Right atrium auricular region (tissue), 2 donors: ENCODE measurements at places on chromosomes 5 and 9.

DNA sequence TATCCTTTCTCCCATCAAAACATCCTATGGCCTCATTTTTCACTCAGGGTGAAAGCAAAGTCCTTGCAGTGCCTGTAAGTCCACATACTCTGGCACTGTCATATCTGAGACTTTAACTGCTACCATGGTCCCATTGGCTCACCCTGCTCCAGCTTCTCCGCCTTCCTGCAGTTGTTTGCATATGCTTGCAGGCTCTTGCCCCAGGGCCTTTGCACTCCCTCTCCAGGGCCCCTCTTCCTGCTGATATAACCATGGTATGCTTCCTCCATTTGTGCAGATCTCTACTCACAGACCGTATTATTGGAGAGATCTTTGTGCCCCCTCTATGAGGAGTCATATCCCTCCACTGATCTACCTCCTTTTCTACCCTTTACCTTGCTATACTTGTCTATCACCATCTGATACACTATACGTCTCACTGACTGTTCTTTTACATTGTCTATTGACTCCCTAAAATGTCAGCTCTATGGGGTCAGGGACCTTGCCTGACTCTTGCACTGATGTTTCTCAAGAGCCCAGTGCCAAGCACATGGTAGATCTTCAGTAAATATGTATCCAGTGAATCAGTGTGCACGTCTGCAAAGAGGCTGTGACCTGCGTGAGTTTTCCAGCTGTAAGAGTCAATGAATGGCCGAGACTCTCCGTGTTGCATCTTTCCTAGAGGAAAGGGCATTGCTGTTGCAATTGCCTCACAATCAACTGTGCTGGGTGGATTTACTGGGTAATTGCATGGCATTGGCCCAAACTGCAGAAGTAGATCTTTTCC, 81.7 kb upstream of the CPEB4 start:
- no peak overlapping the region for H3K4me3 ChIP-seq
- no peaks in the 10 kb centered on the region for H3K27me3 ChIP-seq
- DNase-seq: no peak
- H3K4me1 ChIP-seq: no peaks in the 10 kb centered on the region
- H3K27ac ChIP-seq: no peak overlapping the region

- H3K4me3 ChIP-seq: no peak overlapping the region
- no peaks in the 10 kb centered on the region for H3K36me3 ChIP-seq
- H3K27me3 ChIP-seq: no peaks in the 10 kb centered on the region
- no peak for DNase-seq
- no peaks in the 10 kb centered on the region for H3K4me1 ChIP-seq
Measured at GRCh38 chr5:123500471-123500870, 11.5 kb upstream of the CSNK1G3 start.

- H3K27ac ChIP-seq: no peak overlapping the region
- H3K4me3 ChIP-seq: no peak overlapping the region
- H3K36me3 ChIP-seq: no peaks in the 10 kb centered on the region
- H3K4me1 ChIP-seq: no peaks in the 10 kb centered on the region
- no peaks in the 10 kb centered on the region for H3K27me3 ChIP-seq
- DNase-seq: no peak
Measured at GRCh38 chr5:172303162-172303561, 19.6 kb upstream of the UBTD2 start.

DNA sequence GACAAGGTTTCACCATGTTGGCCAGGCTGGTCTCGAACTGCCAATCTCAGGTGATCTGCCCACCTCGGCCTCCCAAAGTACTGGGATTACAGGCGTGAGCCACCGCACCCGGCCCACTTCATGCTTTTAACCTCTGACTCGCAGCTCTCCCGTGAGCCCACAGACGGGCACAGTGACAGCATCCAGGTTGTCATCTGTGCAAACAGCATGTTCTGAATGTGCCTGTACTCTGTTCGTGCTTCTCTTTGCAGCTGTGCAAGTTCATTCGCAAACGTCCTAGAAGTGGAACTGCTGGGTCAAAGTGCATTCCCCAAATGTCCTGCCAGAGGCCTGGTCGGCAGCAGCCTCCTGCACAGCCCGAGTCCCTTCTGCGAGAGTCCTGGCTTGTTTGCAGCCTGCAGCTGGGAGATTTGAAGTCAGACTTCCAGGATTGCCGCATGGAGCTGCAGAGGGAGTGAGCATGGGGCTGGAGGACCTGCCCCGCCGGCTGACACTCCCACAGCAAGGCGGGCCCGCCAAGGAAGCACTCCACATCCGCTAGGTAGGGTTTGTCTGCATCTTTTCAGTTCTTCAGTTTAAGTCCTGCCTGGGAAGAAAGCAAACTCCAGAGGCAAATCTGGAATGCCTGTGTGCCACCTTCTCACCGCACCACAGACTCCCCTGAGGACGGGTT, 3.4 kb downstream of the BRD3OS start:
- no peak overlapping the region for H3K4me3 ChIP-seq
- H3K27me3 ChIP-seq: no peaks in the 10 kb centered on the region
- peaks cover 25% of the 10 kb centered on the region for H3K36me3 ChIP-seq
- H3K27ac ChIP-seq: no peak overlapping the region

GRCh38 chr9:16090907-16091629, 538.2 kb downstream of the CCDC171 start:
- no peaks in the 10 kb centered on the region for H3K4me1 ChIP-seq
- H3K4me3 ChIP-seq: no peak overlapping the region
- no peak overlapping the region for H3K27ac ChIP-seq
- H3K36me3 ChIP-seq: no peaks in the 10 kb centered on the region
- no peaks in the 10 kb centered on the region for H3K27me3 ChIP-seq
- no peak for DNase-seq

GRCh38 chr5:67960939-67961338, 254.6 kb upstream of the PIK3R1 start:
- peaks cover 7% of the 10 kb centered on the region for H3K4me1 ChIP-seq
- DNase-seq: no peak
- H3K27ac ChIP-seq: peak overlapping the region; percentile 74
- H3K27me3 ChIP-seq: no peaks in the 10 kb centered on the region

DNA sequence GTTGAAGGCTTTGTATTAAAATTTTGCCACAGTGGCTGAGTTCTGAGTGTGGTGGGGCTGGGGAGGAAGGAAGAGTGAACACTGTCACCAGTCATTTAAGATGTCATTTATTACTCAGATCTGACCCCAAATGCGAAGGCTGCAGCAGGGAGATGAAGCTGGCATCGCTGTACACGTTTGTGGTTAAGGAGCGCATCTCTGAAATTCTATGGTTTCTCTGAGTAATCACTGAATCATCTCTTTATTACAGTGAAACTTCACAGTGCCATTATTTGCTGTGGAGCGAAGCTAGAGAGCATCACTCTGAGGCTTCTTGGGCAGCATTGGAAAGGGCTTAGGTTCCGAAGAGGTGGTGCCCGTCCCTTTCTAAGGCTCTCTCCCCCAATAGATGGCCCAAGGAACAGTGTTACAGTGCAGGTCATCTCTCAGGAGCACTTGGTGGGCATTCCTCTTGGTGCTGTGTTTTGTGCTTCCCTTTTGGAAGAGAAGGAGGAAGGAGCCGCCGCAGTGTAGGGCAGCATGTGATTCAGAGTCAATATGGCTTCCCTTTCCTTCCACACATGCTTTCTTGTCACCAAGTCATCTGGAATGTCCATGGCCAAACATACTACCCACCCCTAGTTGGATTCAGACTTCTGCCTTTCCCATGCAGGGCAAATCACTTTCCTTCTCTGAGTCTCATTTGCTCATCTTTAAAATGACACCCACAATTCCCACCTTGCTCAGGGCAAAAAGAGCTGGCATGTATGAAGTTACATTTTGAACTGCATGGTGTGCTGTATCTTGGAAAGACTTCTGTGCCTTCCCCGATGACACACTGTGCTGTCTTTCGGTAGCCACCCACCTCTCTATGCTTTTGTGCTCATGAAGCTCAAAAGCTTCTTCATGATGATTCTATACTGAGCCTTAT, 9.3 kb upstream of the TEX48 start:
- H3K36me3 ChIP-seq: no peaks in the 10 kb centered on the region
- no peaks in the 10 kb centered on the region for H3K27me3 ChIP-seq
- H3K4me1 ChIP-seq: no peaks in the 10 kb centered on the region
- no peak for DNase-seq
- H3K4me3 ChIP-seq: no peak overlapping the region

DNA sequence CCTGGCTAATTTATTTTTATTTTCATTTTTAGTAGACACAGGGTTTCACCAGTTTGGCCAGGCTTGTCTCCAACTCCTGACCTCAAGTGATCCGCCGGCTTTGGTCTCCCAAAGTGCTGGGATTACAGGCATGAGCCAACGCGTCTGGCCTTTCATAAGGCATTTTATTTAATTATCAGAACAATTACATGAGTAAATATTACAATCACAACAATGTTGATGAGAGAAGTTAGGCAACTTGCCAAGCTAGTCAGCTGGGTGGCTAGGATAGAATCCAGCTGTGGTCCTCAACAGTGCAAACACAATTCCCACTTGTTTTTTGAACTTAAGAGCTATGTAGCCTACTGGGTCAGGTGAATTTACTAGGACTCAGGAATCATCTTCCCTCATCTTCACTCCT, 22.0 kb downstream of the C9orf57 start:
- H3K4me1 ChIP-seq: no peaks in the 10 kb centered on the region
- H3K27ac ChIP-seq: no peak overlapping the region
- H3K27me3 ChIP-seq: no peaks in the 10 kb centered on the region
- no peaks in the 10 kb centered on the region for H3K36me3 ChIP-seq

- no peaks in the 10 kb centered on the region for H3K27me3 ChIP-seq
- no peak overlapping the region for H3K27ac ChIP-seq
- no peaks in the 10 kb centered on the region for H3K4me1 ChIP-seq
- no peak for DNase-seq
- H3K36me3 ChIP-seq: no peaks in the 10 kb centered on the region
Measured at GRCh38 chr5:117191251-117191650, 616.6 kb upstream of the SEMA6A start.

GRCh38 chr5:34001241-34001841, 6.5 kb downstream of the AMACR start:
- no peak overlapping the region for H3K4me3 ChIP-seq
- H3K36me3 ChIP-seq: no peaks in the 10 kb centered on the region
- peaks cover 19% of the 10 kb centered on the region for H3K4me1 ChIP-seq
- peak overlapping the region; percentile 9 for H3K27ac ChIP-seq

- no peaks in the 10 kb centered on the region for H3K4me1 ChIP-seq
- H3K27me3 ChIP-seq: no peaks in the 10 kb centered on the region
- peak overlapping the region; percentile 43 for H3K27ac ChIP-seq
- no peak overlapping the region for H3K4me3 ChIP-seq
- DNase-seq: no peak
Measured at GRCh38 chr9:110919609-110920008, 118.7 kb downstream of the LPAR1 start.

GRCh38 chr5:131296213-131296672, 32.4 kb downstream of the CDC42SE2 start:
- no peaks in the 10 kb centered on the region for H3K27me3 ChIP-seq
- DNase-seq: no peak
- H3K4me3 ChIP-seq: no peak overlapping the region

GRCh38 chr5:92353107-92354030, 970.3 kb upstream of the ARRDC3 start:
- DNase-seq: no peak
- no peaks in the 10 kb centered on the region for H3K36me3 ChIP-seq
- no peak overlapping the region for H3K27ac ChIP-seq
- H3K4me1 ChIP-seq: no peaks in the 10 kb centered on the region
- H3K27me3 ChIP-seq: no peaks in the 10 kb centered on the region

- H3K27ac ChIP-seq: no peak overlapping the region
- DNase-seq: no peak
- no peaks in the 10 kb centered on the region for H3K36me3 ChIP-seq
Measured at GRCh38 chr9:79776581-79776980, 204.8 kb downstream of the TLE4 start.

DNA sequence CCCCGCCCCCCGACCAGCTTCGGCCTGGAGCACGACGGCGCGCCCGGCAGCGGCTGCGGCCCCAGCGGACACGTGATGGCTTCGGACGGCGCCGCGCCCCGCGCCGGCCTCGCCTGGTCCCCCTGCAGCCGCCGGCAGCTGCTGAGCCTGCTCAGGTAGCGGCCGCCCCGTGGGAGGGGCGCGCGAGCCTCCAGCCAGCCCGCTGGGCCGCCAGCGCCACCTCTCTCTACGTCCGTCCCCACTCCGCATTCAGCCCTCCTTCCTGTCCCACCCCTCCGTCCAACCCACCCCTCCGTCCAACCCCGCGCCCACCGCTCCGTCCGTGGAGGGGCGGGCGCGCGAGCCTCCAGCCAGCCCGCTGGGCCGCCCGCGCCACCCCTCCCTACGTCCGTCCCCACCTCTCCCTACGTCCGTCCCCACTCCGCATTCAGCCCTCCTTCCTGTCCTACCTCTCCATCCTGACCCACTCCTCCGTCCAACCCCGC, 6.5 kb downstream of the ADAMTS13 start:
- no peak overlapping the region for H3K27ac ChIP-seq
- no peaks in the 10 kb centered on the region for H3K4me1 ChIP-seq
- DNase-seq: no peak
- H3K27me3 ChIP-seq: peaks cover 4% of the 10 kb centered on the region

- no peak overlapping the region for H3K4me3 ChIP-seq
- no peaks in the 10 kb centered on the region for H3K27me3 ChIP-seq
- DNase-seq: no peak
- no peak overlapping the region for H3K27ac ChIP-seq
Measured at GRCh38 chr5:149833116-149833827, 103.2 kb downstream of the PPARGC1B start.

GRCh38 chr9:107386396-107386795, 103.2 kb downstream of the KLF4 start:
- no peak for DNase-seq
- no peak overlapping the region for H3K27ac ChIP-seq
- no peaks in the 10 kb centered on the region for H3K36me3 ChIP-seq
- no peaks in the 10 kb centered on the region for H3K4me1 ChIP-seq
- no peak overlapping the region for H3K4me3 ChIP-seq
- H3K27me3 ChIP-seq: no peaks in the 10 kb centered on the region

GRCh38 chr5:122755783-122756182, 19.1 kb upstream of the SNX2 start:
- no peaks in the 10 kb centered on the region for H3K36me3 ChIP-seq
- H3K4me3 ChIP-seq: no peak overlapping the region
- H3K27me3 ChIP-seq: no peaks in the 10 kb centered on the region
- H3K27ac ChIP-seq: no peak overlapping the region

DNA sequence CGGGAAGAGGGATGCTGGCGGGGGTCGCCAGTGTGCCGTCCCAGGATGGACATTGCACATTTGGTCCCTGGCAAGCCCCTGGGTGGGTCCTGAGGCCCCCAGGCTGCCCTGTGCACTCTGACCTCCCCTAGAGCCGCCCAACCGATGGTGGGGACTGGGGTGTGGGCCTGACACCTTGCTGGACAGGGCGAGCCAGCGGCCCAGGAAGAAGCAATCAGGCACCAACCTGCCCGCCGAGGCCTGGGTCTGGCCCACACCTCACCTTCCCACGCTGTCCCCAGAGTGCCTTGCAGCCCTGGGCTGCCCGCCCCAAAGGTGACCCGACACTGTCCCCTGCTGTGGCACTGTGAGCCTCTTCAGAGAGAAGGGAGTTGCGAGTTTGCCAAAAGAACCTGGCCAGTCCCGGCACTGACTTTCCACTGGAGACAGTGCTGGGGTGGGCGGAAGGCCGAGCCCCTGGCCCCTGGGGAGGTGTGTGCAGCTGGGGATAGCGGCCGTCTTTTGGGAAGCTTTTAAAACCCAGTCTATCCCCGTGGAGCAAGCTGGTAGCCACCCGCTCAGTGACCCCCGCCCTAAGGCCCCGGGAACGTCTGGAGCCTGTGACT, 12.0 kb upstream of the NRARP start:
- H3K27me3 ChIP-seq: no peaks in the 10 kb centered on the region
- no peak overlapping the region for H3K27ac ChIP-seq
- peaks cover 43% of the 10 kb centered on the region for H3K4me1 ChIP-seq
- H3K4me3 ChIP-seq: no peak overlapping the region
- no peaks in the 10 kb centered on the region for H3K36me3 ChIP-seq
